Urinary bladder (tissue), 4 donors: ENCODE measurements at places on chromosomes 6 and 20. TPM values are rescaled to one million over a fixed set of nuclear protein-coding genes. Genes with fewer than 3 reads are reported as not detected.

Gene MEP1A
- not detected for total RNA-seq

Gene LCA5
- total RNA-seq: 23.3 TPM

Gene ARFGAP1
- total RNA-seq: 53.1 TPM

Gene EXOC2
- 29.9 TPM for total RNA-seq

Gene PSMA7
- 83.3 TPM for total RNA-seq

DNA sequence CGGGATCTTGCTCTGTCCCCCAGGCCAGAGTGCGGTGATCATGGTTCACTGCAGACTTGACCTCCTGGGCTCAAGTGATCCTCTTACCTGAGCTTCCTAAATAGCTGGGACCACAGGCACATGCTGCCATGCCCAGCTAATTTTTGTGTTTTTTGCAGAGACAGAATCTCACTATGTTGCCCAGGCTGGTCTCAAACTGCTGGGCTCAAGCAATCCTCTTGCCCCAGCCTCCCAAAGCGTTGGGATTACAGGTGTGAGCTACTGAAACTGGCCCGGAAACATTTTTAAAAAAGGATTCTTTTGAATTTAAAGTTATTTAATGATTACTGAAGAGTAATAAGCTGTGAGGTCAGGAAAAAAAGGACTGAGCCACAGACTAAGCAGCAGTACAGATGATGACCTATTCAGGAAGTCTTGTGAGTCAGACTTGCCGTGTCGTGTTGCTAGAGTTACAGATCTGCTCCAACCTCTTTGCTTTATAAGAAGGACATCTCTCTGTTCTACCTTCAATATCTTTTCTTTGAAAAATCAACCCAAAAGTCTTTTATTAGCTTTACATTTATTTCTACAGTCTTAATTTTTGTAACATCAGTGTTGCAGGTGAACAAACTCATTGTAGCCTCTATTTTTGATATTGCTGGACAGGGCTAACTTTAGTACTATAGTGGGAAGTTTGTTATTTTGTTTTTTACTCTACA, 108.7 kb downstream of the NCOA3 start:
- DNase-seq: no peak

- DNase-seq: no peak
Measured at GRCh38 chr20:34978092-34978744, 22.6 kb downstream of the MYH7B start.

- no peak for DNase-seq
Measured at GRCh38 chr6:146550911-146551310, 7.3 kb downstream of the RAB32 start.

GRCh38 chr6:96657344-96657743, 94.4 kb downstream of the FHL5 start:
- no peak for DNase-seq
